Stimulated activated CD4-positive, alpha-beta T cell treated with anti-CD3 and anti-CD28 coated beads, Interleukin-4, amount 100 ng/mL, for 24 hours (primary cell): ENCODE measurements at places on chromosomes 7 and 10.

DNA sequence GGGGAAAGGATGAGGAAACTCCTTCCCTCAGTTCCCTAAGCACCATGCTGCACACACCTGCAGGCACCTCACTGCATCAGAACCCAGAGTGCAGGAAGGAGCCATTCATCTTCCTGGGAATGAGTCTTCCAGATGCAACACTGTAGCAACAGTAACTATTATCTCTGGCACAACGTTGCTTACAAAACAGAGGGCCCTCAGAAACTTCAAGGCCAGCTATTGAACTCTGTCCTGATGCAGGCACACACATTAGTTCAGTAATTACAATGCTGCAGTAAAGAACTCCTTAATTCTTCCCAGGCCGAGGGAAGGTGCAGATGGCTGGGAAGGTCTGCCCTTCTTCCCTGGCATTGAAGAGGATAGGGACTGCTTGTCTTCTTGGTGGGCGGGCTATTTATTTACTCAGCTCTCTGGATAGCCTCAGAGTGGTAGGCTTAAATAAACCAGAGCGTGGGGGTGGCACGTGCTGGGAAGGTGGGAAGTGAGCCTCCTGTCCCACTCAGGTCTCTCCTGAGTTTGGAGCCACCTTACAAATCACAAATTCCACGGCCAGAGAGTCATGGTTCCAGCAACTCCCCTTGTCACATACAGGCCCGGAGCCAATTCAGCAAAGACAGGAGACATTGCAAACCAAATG lies 125.1 kb upstream of the JCAD start:
- DNase-seq: no peak

DNA sequence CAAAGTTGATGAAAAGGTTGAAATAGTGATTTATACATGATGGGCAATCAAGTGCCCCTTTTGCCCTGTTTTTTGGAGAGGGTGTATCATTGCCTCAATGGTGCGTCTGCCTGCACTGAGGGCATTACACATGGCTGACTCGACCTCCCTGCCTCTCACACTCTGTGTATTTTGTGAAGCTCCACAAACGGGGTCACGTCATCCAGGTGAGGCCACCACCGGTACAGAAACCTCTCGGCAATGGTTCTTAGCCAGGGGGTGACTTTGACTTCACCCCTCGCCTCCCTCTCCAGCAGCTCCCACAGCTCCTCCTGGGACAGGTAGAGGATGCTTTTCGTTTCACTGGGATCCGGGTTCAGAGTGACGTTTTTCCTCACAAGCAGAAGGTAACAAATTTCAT lies 6.3 kb downstream of the IDI2 start:
- DNase-seq: no peak

DNA sequence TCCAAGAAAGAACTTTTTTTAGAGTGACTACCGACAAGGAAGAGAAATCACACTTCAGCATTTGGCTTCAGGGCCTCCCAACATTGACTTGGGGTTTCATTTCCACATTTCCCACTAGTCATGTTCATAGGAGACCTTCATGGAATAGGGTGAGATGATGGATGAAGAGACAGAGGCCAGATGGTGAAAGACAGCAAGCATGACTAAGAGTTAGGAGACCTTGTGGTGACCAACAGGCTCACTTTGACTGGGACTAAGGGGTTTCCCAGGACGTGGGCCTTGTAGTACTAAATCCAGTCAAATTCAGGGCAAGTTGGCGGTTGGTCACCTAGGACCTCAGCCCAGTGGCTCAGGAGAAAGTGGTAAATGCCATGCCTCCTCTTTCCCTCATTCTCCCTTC lies 3.0 kb upstream of the GIMAP5 start:
- peak; percentile 51 for DNase-seq

- no peak for DNase-seq
Measured at GRCh38 chr7:68715907-68716306, 882.4 kb upstream of the AUTS2 start.

DNA sequence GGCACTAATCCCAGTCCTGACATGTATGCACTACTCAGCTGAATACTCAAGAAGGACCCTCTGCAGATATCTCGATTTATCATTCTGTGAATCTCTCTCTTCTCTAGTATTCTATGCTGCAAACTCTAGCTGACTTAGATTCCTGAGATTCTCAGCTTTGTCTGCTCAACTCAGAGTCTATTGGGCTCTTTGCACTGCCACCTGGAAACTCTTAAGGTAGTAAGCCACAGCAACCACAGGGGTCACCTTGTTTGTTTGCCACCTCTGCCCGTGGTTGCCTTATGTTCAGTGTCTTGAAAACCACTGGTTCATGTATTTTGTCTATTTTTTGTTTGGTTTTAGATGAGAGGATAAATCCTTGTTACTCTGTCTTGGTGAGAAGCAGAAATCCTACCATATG lies 72.9 kb downstream of the SP8 start:
- DNase-seq: no peak

- DNase-seq: no peak
Measured at GRCh38 chr7:30598121-30598876, 3.6 kb downstream of the GARS1 start.

- DNase-seq: no peak
Measured at GRCh38 chr7:25840209-25840792, 311.7 kb upstream of the NFE2L3 start.

DNA sequence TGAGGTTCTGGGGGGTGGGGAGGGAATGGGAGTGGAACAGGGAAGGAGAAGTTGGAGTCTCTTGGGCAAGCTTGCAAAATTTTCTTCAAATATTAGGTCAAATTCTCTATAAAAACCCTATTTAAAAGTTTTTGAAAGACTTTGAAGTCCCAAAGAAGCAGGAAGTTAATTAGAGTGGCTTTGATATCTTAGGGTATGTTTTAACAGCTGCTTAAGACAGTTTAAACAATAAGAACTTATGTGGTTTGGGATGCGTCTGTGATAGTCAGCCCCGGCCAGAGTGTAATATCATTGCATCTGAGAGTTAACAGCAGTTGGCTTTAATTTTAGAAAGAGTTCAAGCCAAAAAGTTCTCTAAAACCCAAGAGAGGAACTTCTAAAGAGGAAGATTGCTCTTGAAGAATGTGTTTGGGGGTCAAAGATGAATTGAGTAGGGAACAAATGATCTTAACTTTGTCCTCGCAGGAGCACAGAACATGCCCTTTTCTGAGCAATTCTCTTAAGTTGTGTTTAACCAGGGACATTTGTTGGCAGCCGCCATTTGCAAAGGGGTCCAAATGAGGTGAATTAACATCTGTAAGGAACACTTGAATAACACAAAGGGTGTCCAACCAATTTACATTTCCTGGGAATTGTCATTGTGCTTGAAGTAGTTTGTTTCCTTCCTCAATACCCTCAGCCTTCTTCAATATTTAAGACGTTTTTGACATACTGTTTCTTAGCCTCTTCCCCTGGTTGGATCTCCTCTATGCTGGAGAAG lies 182.4 kb downstream of the PTEN start:
- DNase-seq: no peak

DNA sequence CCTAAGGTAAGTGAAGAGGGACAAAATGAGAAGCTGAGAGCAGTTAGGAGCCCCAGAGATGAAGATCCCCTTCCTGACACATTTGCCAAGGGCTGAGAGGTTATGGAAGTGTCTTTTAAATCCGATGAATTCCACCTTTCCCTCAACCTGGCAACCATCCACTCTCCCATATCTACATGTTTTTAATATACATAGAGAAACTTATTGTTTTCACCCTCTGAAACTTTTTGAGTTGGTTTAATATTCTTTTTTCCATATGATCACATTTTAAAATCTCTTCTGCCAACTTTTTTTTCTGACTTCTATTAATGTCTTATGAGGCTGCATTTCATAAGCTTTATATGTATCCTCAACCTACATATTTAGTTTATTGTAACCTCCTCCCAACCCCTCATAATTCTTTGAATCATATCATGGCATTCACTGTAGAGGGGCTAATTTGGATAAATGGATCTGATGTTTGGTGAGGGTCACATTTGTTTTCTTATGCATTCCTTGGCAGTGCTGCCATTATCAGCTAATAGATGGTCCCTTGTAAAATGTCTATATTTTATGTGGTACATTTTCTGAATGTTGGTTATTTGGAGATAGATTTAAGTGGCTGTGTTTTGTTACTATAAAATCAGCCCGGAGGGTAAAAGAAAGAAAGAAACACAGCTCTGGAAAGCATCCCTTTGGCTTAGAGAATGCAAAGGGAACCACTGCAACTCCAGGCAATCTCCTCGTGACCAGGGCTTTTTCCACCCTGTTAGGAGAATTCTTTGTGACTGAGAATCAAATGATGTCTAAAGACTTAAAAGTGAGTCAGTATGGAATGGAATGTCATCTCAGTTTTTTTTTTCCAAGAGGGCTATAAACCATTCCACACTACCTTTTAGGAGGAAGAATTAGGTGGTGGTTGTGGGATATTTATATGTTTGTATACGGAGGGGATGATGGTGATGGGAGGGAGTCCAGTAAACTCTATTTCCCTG lies 334.4 kb downstream of the SUGCT start:
- DNase-seq: no peak

- DNase-seq: no peak
Measured at GRCh38 chr10:44435196-44435595, 50.3 kb upstream of the CXCL12 start.
